Smooth muscle cell of trachea (primary cell): ENCODE measurements at places on chromosomes 12 and 14. TPM values are rescaled to one million over a fixed set of nuclear protein-coding genes. Genes with fewer than 3 reads are reported as not detected.

LRR1 gene
- 6.3 and 27.9 TPM in 2 replicates for total RNA-seq

SLC11A2 gene
- 62.7 and 84.5 TPM in 2 replicates for total RNA-seq

PRPF40B gene
- 12.6 and 17.0 TPM in 2 replicates for total RNA-seq

CISTR gene
- not detected in 2 replicates for total RNA-seq

MEG3 gene
- 164 and 360 TPM in 2 replicates for total RNA-seq

NEUROD4 gene
- not detected in 2 replicates for total RNA-seq

KRT77 gene
- total RNA-seq = not detected in 2 replicates

GPR137C gene
- total RNA-seq = 0.17 and 0.58 TPM in 2 replicates

TAS2R42 gene
- not detected in 2 replicates for total RNA-seq

MYO1H gene
- not detected in 2 replicates for total RNA-seq

PTPN6 gene
- under 0.01 TPM in 1 of 2 replicates, not detected in the other for total RNA-seq

PRIMA1 gene
- not detected in 2 replicates for total RNA-seq

CSRP2 gene
- total RNA-seq = 6.0 and 10.8 TPM in 2 replicates

NTS gene
- total RNA-seq = 0.50 and 1.2 TPM in 2 replicates

ARID2 gene
- total RNA-seq = 14.1 and 17.3 TPM in 2 replicates

RILPL1 gene
- 7.1 and 7.3 TPM in 2 replicates for total RNA-seq

ATL1 gene
- 10.3 and 13.8 TPM in 2 replicates for total RNA-seq

TRIM9 gene
- total RNA-seq = 0.15 and 0.50 TPM in 2 replicates

SMCO2 gene
- total RNA-seq = 0.15 and 0.17 TPM in 2 replicates

GLRX5 gene
- 24.5 and 48.1 TPM in 2 replicates for total RNA-seq

LALBA gene
- total RNA-seq = not detected in 2 replicates
